ENCODE measurements at places on chromosomes 11 and 22.

DNA sequence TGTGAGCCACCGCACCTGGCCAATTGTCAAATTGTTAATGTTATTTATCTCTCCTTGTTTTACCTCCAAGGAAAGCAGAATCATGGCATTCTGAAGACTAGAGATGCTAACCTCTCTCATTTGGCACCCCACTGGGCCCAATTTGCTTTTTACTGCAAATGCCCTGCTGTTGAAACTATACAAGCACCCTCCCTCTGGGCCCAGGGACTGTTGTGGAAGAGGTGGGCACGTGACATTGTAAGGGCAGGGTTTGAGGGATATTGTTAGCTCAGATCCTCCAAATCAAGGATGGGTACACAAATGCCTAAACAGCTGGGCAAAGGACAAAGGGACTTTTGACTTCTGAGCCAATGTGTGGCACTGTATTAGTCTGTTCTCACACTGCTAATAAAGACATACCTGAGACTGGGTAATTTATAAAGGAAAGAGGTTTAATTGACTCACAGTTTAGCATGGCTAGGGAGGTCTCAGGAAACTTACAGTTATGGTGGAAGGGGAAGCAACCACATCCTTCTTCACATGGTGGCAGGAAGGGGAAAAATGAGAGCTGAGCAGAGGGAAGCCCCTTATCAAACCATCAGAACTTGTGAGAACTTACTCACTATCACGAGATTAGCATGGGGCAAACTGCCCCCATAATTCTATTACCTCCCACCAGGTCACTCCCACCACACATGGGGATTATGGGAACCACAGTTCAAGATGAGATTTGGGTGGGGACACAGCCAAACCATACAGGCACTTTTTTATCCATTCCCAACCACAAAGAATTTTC is 6.5 kb upstream of the ALDH3B2 start:
- H3K4me1 ChIP-seq, result no peaks in the 10 kb centered on the region
- no peak overlapping the region for H3K4me3 ChIP-seq
- H3K36me3 ChIP-seq, result no peaks in the 10 kb centered on the region
- no peak overlapping the region for H3K27ac ChIP-seq

GRCh38 chr11:118827118-118827517 is 36.2 kb upstream of the DDX6 start:
- H3K27me3 ChIP-seq, result peaks cover 15% of the 10 kb centered on the region
- no peak for DNase-seq
- no peaks in the 10 kb centered on the region for H3K4me1 ChIP-seq
- no peak overlapping the region for H3K4me3 ChIP-seq
- H3K36me3 ChIP-seq, result no peaks in the 10 kb centered on the region

GRCh38 chr11:32307471-32307870 is 127.9 kb downstream of the WT1 start:
- H3K27ac ChIP-seq, result peak overlapping the region; percentile 62
- H3K27me3 ChIP-seq, result no peaks in the 10 kb centered on the region
- peaks cover 89% of the 10 kb centered on the region for H3K4me1 ChIP-seq
- DNase-seq, result no peak

DNA sequence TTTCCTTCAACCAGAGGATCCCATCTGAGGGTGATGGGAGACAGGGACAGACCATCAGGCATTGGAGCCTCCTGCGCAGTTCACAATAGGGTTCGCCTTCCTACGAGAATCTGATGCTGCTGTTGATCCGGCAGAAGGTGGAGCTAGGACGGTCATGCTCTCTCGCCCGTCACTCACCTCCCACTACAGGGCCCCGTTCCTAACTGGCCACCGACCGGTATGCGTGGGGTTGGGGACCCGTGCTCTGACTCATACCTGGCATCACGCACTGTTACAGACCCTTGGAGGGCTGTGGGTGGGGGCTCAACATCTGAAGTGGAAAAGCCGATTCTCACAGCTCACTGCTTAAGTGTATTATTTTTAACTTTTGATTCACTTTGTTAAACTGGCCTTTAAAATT is 402.3 kb downstream of the BRD1 start:
- no peak overlapping the region for H3K27ac ChIP-seq
- H3K27me3 ChIP-seq, result peaks cover 38% of the 10 kb centered on the region
- no peak for DNase-seq

DNA sequence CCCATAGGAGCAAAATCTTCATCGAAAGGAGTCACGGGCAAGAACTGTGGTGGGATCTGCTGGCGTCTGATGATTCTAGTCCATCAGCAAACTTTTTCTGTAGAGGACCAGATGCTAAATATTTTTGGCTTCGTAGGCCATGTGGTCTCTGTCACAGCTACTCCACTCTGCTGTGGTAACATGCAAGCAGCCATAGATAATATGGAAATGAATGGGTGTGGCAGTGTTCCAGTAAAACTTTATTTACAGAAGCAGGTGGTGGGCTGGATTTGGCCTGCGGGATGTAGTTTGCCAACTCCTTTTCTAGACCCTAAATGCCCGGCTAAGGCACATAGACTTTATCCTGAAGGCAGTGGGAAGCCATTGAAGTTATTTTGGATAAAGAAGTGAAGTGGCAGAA is 32.9 kb downstream of the BMAL1 start:
- peaks cover 3% of the 10 kb centered on the region for H3K27me3 ChIP-seq
- no peaks in the 10 kb centered on the region for H3K36me3 ChIP-seq
- DNase-seq, result no peak
- peaks cover 23% of the 10 kb centered on the region for H3K4me1 ChIP-seq

- no peak overlapping the region for H3K4me3 ChIP-seq
- H3K36me3 ChIP-seq, result no peaks in the 10 kb centered on the region
- peaks cover 8% of the 10 kb centered on the region for H3K4me1 ChIP-seq
- H3K27me3 ChIP-seq, result peaks cover 20% of the 10 kb centered on the region
- no peak for DNase-seq
- H3K27ac ChIP-seq, result no peak overlapping the region
Measured at GRCh38 chr11:93591247-93591898, 48.2 kb upstream of the SMCO4 start.

- peaks cover 6% of the 10 kb centered on the region for H3K4me1 ChIP-seq
- no peak overlapping the region for H3K4me3 ChIP-seq
- DNase-seq, result no peak
- peaks cover 4% of the 10 kb centered on the region for H3K36me3 ChIP-seq
Measured at GRCh38 chr22:34847072-34847471, 218.9 kb upstream of the ISX start.

DNA sequence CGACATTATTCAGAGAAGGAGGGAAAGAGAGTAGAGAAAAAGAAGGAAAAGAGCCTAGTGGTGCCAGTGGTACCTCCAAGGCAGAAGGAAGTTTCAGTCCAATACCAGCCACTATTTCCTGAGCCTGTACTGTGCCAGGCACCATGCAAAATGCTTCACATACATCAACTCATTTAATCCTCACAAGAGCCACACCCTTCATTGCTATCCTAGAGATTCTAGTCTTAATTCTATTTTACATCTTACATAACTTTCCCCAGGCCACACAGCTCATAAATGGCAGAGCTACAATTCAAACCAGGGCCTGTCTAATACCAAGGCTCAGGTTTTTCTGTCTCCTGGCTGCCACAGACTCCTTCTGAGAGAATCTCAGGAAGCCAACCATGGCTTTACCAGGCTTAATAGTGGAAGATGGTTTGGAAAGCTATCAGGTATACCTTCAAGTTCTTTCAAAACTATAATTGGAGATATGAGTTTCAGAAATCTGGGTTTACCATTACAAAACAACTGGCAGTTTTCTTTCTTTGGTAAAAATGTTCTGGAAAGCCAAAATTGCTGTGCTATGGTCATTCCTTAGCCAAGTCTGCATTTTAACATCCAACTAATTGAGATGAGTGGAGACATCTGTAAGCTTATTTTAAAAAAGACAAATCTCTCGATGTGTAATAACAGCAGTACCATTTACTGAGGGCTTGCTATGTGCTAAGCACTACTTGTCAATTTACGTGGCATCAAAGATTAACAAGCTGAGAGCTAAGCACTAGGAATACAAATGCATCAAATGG is 225.1 kb upstream of the PITPNB start:
- no peaks in the 10 kb centered on the region for H3K27me3 ChIP-seq
- peaks cover 85% of the 10 kb centered on the region for H3K4me1 ChIP-seq
- H3K27ac ChIP-seq, result no peak overlapping the region
- no peaks in the 10 kb centered on the region for H3K36me3 ChIP-seq
- no peak overlapping the region for H3K4me3 ChIP-seq

GRCh38 chr11:19703211-19703610 is 9.4 kb upstream of the NAV2 start:
- no peak for DNase-seq
- no peak overlapping the region for H3K4me3 ChIP-seq
- peaks cover 11% of the 10 kb centered on the region for H3K27me3 ChIP-seq
- no peak overlapping the region for H3K27ac ChIP-seq
- peaks cover 35% of the 10 kb centered on the region for H3K4me1 ChIP-seq

- peaks cover 6% of the 10 kb centered on the region for H3K27me3 ChIP-seq
- H3K27ac ChIP-seq, result peak overlapping the region; percentile 3
- DNase-seq, result no peak
- H3K36me3 ChIP-seq, result peaks cover 47% of the 10 kb centered on the region
- H3K4me1 ChIP-seq, result peaks cover 60% of the 10 kb centered on the region
Measured at GRCh38 chr22:23225724-23226496, 45.6 kb downstream of the BCR start.

- no peaks in the 10 kb centered on the region for H3K4me1 ChIP-seq
- no peaks in the 10 kb centered on the region for H3K27me3 ChIP-seq
- DNase-seq, result peak; percentile 14
- H3K27ac ChIP-seq, result no peak overlapping the region
Measured at GRCh38 chr11:82889133-82890001, 10.9 kb downstream of the PRCP start.

Data from nephron progenitor cell (in vitro differentiated cells).